Left lung (tissue), 14 donors: ENCODE measurements at places on chromosomes 13 and 19. TPM values are rescaled to one million over a fixed set of nuclear protein-coding genes. Genes with fewer than 3 reads are reported as not detected.

DNA sequence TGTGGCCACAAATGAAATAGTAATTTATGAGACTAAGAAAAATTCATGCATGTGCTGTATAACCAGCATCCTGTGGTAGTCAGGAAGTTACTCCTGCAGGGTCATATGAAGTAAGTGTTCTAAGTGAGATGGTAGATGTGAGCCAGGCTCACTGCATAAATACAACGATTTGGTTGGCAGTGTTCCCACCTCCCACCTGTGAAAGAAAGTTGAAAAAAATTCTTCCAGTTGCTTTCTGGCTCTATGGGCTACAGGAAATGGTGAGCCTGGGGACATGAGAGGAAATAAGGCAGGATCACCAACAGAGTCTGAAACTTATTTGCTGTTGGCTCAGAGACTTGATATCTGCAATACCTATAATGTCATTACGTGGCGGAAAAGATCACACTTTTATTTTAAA is 301.7 kb upstream of the SPRY2 start:
- no peak for DNase-seq

DNA sequence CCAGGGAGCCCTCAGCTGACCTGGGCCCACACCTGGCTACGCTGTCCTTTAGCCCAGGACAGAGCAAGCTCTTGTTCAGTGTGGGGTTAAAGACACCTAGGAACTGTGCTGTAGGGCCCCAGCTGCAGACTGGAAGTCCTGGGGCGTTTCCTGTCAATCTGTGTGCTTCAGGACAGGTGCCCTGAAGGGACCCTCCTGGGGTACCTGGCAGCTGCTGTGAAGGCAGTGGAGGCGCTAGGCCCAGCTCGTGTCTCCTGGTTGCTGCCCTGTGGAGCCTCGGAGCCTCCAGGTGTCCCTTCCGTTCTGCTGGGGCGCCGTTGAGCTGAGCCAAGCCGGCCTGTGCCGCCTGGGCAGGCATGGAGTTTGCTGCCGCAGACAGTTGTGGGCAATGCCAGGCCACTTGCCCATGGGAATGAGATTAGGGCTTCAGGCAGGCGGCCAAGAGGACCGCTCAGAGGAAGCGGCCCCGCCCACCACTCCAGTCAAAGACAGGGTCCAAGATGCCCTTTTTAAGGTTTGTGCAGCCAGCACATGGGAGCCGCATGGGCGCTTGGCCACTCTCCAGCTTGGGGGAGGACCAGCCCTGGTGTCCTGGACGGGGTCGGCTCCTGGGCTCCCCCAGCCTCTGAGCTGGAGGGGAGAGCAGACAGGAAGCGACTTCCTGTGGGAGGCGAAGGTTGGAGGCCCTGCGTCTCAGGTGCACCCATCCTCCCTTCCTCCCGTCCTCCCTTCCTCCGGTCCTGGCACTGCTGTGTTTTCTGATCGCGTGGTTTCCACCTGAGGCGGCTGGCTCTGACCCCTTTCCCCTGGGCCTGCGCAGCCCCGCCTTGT is 4.0 kb downstream of the PTBP1 start:
- DNase-seq = no peak

GGN gene
- 0.28 TPM for polyA plus RNA-seq

MEGF8 gene
- 37.5 TPM for polyA plus RNA-seq

LSM7 gene
- 95.4 TPM for polyA plus RNA-seq

GRCh38 chr13:45899406-45899805 is 47.9 kb upstream of the SIAH3 start:
- no peak for DNase-seq
